ENCODE measurements at places on chromosomes 7 and 10. TPM values are rescaled to one million over a fixed set of nuclear protein-coding genes. Genes with fewer than 3 reads are reported as not detected.

FZD8 gene
- 0.73 TPM for total RNA-seq

DNA sequence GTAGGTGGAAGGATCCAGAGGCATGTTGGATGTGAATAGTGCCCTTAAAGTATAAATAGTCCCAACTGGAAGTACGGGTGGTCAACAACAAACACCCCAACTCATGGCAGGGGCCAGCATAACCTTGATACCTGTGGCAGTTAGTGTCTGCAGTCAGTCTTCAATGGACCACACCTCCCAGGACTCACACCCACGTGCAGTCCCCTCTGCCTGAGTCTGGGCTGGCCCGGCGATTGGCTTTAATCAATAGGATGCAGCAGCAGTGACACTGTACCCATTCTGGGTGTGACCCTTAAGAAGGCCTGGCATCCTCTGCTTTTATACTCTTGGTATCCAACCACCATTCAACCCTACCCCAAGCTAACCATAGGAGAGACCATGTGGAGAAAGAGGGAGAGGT, 18.6 kb downstream of the DRGX start:
- no peaks in the 10 kb centered on the region for H3K4me1 ChIP-seq
- no peak overlapping the region for H3K27ac ChIP-seq
- no peak overlapping the region for H3K4me3 ChIP-seq
- DNase-seq = no peak
- H3K36me3 ChIP-seq = no peaks in the 10 kb centered on the region
- peaks cover 3% of the 10 kb centered on the region for H3K27me3 ChIP-seq

- H3K27me3 ChIP-seq = no peaks in the 10 kb centered on the region
- H3K27ac ChIP-seq = no peak overlapping the region
- H3K36me3 ChIP-seq = no peaks in the 10 kb centered on the region
- peaks cover 15% of the 10 kb centered on the region for H3K4me1 ChIP-seq
- H3K4me3 ChIP-seq = no peak overlapping the region
Observed at GRCh38 chr10:88389456-88389855, 193.7 kb downstream of the RNLS start.

DNA sequence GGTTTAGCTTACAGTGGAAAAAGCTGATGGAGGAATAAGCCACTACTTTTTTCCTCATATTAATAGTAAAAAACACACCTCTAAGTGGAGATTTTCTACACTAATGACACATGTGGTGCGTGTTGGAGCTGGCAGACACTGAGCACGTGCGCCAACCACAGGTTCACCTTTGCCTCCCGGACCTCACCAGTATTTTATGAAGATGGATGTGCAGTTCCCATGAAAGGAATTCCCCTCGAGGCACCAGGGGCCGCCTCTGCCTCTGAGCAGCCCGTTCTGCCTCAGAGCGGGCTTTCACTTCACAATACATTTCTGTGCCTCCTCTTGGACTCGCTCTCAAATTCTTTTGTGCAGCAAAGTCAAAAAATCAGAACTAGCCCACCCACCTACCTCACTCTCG, 477.5 kb upstream of the ADARB2 start:
- H3K27me3 ChIP-seq = no peaks in the 10 kb centered on the region
- H3K27ac ChIP-seq = no peak overlapping the region
- DNase-seq = no peak
- H3K36me3 ChIP-seq = no peaks in the 10 kb centered on the region

CRHR2 gene
- not detected for total RNA-seq

ADAM22 gene
- 0.29 TPM for total RNA-seq

DNAJC12 gene
- 0.24 TPM for total RNA-seq

DNA sequence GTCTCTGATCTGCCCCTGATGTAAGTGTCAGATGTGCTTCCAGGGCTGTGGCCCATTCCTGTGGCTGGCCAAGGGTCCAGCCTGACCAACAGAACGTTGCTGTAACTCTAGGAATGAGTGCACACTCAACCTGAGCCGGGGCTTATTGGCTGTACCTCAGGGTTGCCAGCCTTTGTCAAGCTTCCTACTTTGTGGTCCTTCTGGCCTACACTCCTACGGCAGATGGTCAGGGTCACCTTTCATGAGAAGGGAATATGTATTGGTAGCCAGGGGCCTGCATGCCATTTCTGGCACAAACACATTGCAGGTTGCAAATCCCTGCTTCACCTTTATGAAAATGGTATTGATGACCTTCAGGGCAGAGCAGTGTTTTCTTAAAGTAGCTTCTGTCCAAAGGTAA, 64.5 kb downstream of the MTURN start:
- no peak for DNase-seq
- H3K36me3 ChIP-seq = peaks cover 21% of the 10 kb centered on the region
- no peaks in the 10 kb centered on the region for H3K4me1 ChIP-seq
- no peaks in the 10 kb centered on the region for H3K27me3 ChIP-seq
- H3K27ac ChIP-seq = no peak overlapping the region
- H3K4me3 ChIP-seq = no peak overlapping the region

CRPPA gene
- total RNA-seq = 2.1 TPM

- no peak overlapping the region for H3K4me3 ChIP-seq
- H3K4me1 ChIP-seq = peaks cover 9% of the 10 kb centered on the region
- DNase-seq = no peak
- no peaks in the 10 kb centered on the region for H3K36me3 ChIP-seq
- peak overlapping the region; percentile 64 for H3K27ac ChIP-seq
- no peaks in the 10 kb centered on the region for H3K27me3 ChIP-seq
Observed at GRCh38 chr10:102627736-102628293, 16.5 kb upstream of the TRIM8 start.

- no peaks in the 10 kb centered on the region for H3K27me3 ChIP-seq
- no peak overlapping the region for H3K27ac ChIP-seq
- DNase-seq = no peak
Observed at GRCh38 chr7:108054537-108054936, 51.6 kb upstream of the LAMB1 start.

DNA sequence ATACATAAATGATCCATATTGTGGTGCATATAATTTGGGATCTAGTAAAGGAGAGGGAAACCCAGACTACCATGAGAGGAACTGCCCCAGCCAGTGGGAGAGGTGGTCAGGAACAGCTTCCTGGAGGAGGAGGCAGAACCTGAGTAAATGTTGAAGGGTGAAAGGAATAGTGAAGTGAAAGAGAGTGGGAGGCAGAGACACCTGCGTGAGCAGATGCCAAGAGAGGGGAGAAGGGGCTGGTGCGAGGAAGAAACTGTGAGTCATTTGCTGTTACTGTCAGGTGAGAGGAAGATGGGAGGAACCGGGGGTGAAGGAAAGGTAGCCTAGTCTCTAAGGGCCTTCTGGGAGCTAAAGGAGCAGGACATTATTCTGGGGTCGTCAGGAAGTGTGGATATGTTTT, 294.8 kb downstream of the GRID1 start:
- H3K4me1 ChIP-seq = no peaks in the 10 kb centered on the region
- H3K4me3 ChIP-seq = no peak overlapping the region
- no peaks in the 10 kb centered on the region for H3K36me3 ChIP-seq
- H3K27me3 ChIP-seq = peaks cover 2% of the 10 kb centered on the region

SND1 gene
- total RNA-seq = 347 TPM

DNA sequence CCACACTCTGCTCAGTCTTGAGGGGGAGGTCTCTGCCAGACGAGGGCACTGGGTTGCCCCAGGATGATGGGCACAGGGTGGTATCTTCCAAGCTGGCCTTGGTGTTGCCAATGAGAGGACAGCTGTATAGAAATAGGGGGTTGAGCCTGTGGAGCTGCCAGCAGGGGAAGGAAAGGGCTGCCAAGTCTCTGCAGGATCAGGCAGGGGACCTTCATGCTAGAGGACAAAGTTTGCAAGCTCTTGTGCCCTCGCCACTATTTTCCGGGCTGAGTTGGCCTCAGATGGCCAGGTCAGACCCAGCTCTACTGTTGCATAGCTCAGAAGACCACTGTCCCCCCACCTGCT, 68.7 kb downstream of the ARHGAP22 start:
- no peak overlapping the region for H3K4me3 ChIP-seq
- no peaks in the 10 kb centered on the region for H3K4me1 ChIP-seq
- H3K27ac ChIP-seq = no peak overlapping the region
- peaks cover 3% of the 10 kb centered on the region for H3K27me3 ChIP-seq

DNA sequence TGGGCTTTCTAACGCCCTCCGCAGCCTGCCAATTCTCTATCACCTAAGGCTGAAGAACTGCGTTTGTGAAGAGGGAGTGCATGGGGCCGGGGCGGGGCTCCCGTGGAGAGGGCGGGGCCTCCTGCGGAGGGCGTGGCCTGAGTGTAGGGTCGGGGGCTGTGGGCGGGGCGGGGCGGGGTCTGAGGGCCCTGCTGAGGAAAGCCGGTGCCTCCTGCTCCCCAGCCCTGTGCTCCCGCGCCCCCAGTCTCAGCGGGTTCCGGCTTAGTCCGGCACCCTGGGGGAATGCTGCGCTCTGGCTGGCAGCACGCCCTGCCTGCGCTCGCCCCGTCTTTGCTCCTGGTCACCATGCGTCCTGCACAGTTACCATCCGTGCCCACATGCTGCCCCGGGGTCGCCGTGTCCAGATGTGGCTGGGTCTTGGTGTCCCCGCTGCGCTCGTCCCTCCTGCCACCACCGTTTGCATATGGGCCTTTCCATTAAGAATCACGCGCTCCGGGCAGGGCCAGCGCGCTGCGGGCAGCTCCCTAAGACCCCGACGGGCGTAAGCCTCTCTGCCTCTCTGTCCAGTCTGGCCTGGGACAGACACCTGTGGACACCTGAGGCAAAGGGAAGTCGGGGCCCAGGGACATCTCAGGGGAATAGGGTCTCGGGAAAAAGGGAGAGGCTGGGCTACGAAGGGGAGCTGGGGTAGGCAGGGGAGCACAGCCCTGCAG, 144.0 kb upstream of the RET start:
- DNase-seq = peak; percentile 49
- peak overlapping the region; percentile 51 for H3K4me3 ChIP-seq
- peaks cover 36% of the 10 kb centered on the region for H3K27me3 ChIP-seq
- H3K36me3 ChIP-seq = no peaks in the 10 kb centered on the region
- H3K4me1 ChIP-seq = peaks cover 6% of the 10 kb centered on the region

- no peaks in the 10 kb centered on the region for H3K36me3 ChIP-seq
- H3K4me1 ChIP-seq = peaks cover 19% of the 10 kb centered on the region
- peak overlapping the region; percentile 54 for H3K4me3 ChIP-seq
- peaks cover 26% of the 10 kb centered on the region for H3K27me3 ChIP-seq
- no peak for DNase-seq
- no peak overlapping the region for H3K27ac ChIP-seq
Observed at GRCh38 chr7:6530626-6531491, 20.4 kb downstream of the GRID2IP start.

PPP1R17 gene
- not detected for total RNA-seq

DNA sequence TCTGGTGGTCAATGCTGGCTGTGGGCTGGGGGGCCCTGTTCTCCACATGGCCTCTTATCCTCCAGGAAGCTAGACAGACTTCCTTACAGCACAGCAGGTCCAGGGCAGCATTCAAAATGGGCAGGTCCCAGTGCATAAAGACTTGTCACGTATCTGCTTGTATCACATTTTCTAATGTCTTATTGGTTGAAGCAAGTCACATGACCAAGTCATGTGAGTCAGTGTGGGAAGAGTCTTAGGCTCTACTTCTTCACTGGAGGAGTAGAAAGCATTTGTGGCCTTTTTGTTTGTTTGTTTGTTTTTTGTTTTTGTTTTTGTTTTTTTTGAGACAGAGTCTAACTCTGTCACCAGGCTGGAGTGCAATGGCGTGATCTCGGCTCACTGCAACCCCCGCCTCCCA, 104.7 kb downstream of the COL13A1 start:
- DNase-seq = no peak
- H3K36me3 ChIP-seq = no peaks in the 10 kb centered on the region
- no peaks in the 10 kb centered on the region for H3K27me3 ChIP-seq
- H3K4me3 ChIP-seq = no peak overlapping the region

PRKAR1B gene
- 9.8 TPM for total RNA-seq

DNA sequence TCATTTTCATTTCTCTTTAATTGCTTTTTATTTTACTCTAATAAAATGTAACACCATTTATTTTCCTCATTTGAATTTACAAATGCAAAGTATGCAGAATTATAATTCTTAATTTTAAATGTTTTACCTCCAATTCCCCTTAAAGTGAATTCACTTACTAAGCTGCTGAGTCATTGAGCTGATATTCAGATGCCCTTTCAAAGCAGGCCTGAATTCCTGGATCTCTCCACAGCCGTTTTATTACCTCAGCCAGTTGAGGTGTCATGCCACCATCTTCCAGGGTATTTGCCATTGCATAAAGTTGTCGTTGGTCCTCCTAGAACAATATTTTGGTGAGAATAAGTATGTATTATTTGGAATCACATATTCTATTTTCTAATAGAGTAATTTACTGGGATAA, 33.2 kb downstream of the GNAT3 start:
- no peaks in the 10 kb centered on the region for H3K27me3 ChIP-seq
- no peak overlapping the region for H3K27ac ChIP-seq
- DNase-seq = no peak
- H3K36me3 ChIP-seq = no peaks in the 10 kb centered on the region
- H3K4me1 ChIP-seq = no peaks in the 10 kb centered on the region

- no peaks in the 10 kb centered on the region for H3K27me3 ChIP-seq
- H3K36me3 ChIP-seq = peaks cover 16% of the 10 kb centered on the region
- H3K4me3 ChIP-seq = no peak overlapping the region
- no peak overlapping the region for H3K27ac ChIP-seq
- no peaks in the 10 kb centered on the region for H3K4me1 ChIP-seq
- no peak for DNase-seq
Observed at GRCh38 chr10:13146379-13146778, 15.0 kb upstream of the MCM10 start.

- no peak overlapping the region for H3K4me3 ChIP-seq
- no peaks in the 10 kb centered on the region for H3K4me1 ChIP-seq
- DNase-seq = no peak
Observed at GRCh38 chr7:129110258-129110981, 34.1 kb upstream of the TSPAN33 start.

DNA sequence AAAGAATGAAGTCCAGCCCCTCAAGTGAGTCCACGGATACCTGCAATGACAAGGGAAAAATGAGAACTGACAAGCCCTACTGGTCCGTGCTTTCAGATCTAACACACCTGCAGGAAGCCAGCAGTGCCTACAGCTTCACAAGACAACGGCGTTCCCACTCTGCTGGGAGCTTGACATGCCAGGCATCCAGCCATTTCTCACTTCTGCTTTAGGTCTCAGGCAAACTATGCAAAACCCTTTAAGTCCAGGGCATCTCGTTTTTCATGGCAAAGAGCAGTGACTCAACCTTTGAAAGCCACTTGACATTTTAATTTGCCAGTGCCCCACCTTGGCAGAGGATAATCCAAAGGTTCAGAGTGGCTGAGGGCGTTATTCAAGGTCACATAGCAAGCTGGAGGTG, 49.1 kb upstream of the GPAM start:
- H3K27ac ChIP-seq = no peak overlapping the region
- no peak for DNase-seq
- H3K36me3 ChIP-seq = no peaks in the 10 kb centered on the region
- H3K4me1 ChIP-seq = no peaks in the 10 kb centered on the region

- no peaks in the 10 kb centered on the region for H3K4me1 ChIP-seq
- DNase-seq = no peak
- no peaks in the 10 kb centered on the region for H3K27me3 ChIP-seq
- H3K36me3 ChIP-seq = no peaks in the 10 kb centered on the region
- no peak overlapping the region for H3K4me3 ChIP-seq
- no peak overlapping the region for H3K27ac ChIP-seq
Observed at GRCh38 chr7:70372768-70373515, 759.0 kb upstream of the GALNT17 start.
